ENCODE measurements at places on chromosomes 7 and 10. TPM values are rescaled to one million over a fixed set of nuclear protein-coding genes. Genes with fewer than 3 reads are reported as not detected.

The SPDYE2 gene
- polyA plus RNA-seq: 0.55 TPM

The NRBF2 gene
- 27.8 TPM for polyA plus RNA-seq

The OPN1SW gene
- polyA plus RNA-seq: not detected

The PRXL2A gene
- 8.4 TPM for polyA plus RNA-seq
